Activated naive CD4-positive, alpha-beta T cell treated with Interleukin-2 at 50 U/mL for 16 hours (primary cell): ENCODE measurements at places on chromosomes 12 and 14.

- no peak for DNase-seq
These were observed 441.8 kb downstream of the NRXN3 start for GRCh38 chr14:78611796-78612571.

GRCh38 chr12:27547592-27547991 is 23.6 kb downstream of the PPFIBP1 start:
- DNase-seq = no peak

GRCh38 chr12:26728205-26729050 is 104.6 kb downstream of the ITPR2 start:
- no peak for DNase-seq

DNA sequence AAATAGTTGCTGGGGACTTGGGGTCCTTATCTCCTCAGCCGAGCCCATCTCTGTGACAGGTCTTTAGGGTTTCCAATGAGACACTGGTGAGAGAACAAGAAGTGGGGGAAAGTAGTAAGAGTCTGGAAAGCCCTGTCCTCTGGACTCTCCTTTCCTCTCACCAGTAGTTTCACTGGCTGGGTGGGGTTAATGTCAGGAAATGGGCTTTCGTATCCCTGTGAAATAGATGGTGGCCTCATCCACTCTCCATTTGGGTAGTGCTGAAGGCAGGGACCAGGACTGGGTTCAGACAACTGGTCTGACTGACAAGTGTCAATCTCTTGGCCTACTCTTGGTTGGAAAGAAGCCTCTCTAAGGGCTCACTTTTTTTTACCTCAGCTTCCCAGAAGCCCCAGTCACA is 7.5 kb downstream of the ZNF385A start:
- no peak for DNase-seq

DNA sequence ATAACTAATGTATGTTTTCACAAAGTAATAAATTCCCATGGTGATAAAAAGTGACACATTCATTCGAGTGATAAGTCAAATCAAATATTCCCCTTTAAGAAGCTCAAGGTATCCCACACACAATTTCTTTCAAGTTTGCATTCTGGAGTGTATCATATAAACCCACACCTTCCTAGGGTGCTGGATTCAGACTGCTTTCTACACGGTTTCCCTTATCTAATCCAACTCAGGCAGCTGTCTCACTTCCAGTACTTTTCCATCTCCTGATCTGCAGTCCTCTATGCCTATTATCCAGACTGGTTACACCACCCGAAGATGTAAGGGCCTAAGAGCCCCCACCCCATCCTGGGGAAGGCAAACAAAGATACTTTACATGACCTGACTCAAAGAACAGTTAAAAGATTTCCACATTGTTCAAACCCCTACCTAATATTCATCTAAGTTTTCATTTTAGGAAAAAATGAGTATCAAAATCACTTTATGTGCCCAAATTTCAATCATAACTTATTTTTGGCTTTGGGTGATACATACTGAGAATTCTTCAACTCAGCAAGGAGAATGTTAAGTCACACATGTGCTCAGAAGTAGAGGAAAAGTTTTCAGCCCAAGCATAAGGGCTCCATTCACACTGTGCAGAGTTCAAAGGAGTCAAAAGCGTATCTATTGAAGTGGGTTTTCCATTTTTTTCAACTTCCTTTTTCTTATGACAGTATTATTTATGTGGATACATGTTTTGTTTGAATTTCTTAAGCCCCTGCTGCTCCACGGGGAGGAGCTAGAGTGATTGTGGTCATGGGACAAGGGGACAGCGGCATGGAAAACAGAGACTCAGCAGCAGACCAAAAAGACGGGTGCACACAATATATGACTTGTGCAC is 41.8 kb downstream of the CORO1C start:
- DNase-seq = peak; percentile 41

- DNase-seq = no peak
These were observed 422.5 kb upstream of the PDE3A start for GRCh38 chr12:19945559-19946435.
